ENCODE measurements at places on chromosomes 5 and 9. TPM values are rescaled to one million over a fixed set of nuclear protein-coding genes. Genes with fewer than 3 reads are reported as not detected.

SPATA31D4 gene
- not detected for total RNA-seq

CAMK2A gene
- total RNA-seq, result not detected

CAVIN4 gene
- total RNA-seq, result 0.23 TPM

OR1Q1 gene
- total RNA-seq, result not detected

COL15A1 gene
- not detected for total RNA-seq

DNA sequence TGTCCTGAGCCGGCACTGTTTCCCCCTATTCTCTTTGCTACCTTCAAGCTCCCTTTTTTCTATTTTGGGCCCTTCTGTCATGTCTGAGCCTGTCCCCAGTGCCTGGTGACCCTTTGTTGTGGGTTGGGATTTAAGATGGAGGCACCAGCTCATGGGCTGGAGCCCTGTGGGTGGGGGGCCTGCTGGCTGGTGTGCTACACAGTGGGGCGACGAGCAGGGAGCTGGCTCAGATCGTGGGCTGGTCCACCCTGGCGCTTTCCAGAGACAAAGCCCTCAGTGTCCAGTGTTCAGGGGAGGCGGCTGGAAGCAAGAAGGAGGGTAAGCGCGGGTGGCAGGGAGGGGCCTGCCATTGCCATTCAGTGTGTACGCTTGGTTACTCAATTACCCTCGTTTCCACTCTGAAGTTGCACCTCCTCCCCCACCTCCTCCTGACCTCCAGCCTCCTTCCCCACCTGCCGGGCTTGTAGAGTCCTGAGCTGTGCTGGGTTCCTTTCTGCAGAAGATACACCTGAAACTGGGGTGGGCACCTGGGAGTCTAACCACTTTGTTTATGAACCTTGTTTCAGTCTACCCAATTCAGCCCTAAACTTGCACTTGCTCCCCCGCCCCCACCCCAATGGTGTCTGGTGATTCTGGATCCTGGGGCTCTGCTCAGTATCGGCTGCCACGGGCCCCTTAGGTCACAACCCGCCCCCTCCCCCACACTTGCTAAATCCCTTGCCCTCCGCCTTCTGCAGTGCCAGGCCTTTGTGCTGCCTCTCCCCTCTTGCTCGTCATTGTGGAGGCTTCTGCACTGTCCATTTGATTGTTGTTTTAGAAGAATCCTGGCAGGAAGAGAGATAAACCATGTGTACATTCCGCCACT, 49.9 kb downstream of the MVB12B start:
- DNase-seq, result no peak

- no peak for DNase-seq
Observed at GRCh38 chr5:169450464-169450863, 133.1 kb upstream of the SPDL1 start.
